ENCODE measurements at places on chromosomes 7 and 10.

- no peak for DNase-seq
Measured at GRCh38 chr7:99121496-99122021, 22.3 kb downstream of the SMURF1 start.

DNA sequence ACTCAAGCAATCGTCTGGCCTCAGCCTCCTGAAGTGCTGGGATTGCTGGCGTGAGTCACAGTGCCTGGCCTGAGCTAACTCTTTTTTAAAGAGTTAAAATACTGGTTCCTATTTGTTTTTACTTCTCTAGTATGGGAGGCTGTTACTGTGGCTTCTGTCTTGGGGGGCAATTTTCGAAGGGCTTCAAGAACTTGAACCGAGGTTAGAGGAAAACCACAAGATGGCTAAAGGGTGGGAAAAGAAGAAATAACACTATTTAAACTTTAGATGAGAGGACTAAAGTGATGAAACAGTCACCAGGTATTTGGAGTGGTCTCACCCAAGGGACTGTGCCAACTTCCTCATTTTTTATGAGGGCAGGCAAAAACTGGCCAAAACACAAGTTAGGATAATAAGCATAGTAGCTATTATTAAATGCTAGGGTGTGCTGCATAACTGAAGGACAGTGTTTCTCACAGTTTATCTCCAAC lies 17.8 kb downstream of the MET start:
- DNase-seq, result no peak

DNA sequence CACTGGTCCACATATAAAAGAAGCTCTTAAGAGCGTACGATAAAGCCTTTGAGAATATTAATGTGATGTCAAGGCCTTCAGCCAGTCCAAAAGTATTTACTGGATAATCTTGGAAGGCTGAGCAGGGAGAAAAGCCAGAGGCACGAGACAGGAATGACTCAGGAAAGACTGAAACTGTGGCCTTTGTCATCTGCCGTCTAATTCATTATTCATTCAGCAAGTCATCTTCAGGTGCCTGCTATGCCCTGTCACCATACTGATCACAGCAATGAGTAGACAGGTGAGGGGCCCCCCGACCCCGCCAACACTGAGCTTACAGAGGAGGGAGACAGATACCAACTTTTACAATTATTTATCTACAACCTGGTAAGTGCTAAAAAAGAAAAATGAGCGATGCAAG lies 78.9 kb downstream of the VOPP1 start:
- DNase-seq, result no peak

- DNase-seq, result no peak
Measured at GRCh38 chr7:32023376-32023775, 46.8 kb downstream of the PDE1C start.

DNA sequence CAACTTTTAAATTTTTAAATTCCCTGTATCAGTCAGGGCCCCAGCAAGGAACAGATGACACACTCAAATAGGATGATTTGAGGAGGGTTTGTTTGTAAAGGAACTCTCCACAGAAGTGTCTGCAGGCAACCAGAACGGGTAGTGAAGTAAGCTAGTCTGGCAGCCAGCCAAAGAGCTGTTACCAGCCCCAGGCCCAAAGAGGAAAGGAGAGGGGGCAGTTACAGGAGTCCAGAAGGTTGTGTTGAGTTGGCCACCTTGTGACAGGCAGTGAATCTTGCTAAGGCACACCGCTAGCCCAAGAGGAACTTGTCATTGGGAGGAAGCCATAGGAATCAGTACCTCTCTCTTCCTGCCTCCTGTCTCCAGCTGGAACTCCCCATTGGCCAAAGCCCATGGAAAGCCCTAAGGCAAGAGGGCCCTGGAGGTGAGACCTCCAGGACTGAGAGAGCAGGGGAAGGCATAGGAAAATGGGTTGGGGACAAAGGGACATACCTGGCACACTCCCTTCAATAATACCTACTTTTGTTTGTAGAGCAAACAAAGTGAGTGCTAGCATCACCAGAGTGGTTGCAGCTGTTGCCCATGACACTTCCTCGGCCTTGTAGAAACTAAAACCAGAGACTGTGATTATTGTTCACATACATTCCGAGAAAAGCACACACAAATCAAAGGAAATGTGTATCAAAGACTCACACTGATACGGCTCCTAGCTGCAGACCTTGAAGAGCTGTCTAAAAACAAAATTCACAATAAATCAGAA lies 25.4 kb upstream of the GATAD1 start:
- no peak for DNase-seq

GRCh38 chr10:7306147-7306546 lies 104.7 kb downstream of the SFMBT2 start:
- DNase-seq, result no peak

DNA sequence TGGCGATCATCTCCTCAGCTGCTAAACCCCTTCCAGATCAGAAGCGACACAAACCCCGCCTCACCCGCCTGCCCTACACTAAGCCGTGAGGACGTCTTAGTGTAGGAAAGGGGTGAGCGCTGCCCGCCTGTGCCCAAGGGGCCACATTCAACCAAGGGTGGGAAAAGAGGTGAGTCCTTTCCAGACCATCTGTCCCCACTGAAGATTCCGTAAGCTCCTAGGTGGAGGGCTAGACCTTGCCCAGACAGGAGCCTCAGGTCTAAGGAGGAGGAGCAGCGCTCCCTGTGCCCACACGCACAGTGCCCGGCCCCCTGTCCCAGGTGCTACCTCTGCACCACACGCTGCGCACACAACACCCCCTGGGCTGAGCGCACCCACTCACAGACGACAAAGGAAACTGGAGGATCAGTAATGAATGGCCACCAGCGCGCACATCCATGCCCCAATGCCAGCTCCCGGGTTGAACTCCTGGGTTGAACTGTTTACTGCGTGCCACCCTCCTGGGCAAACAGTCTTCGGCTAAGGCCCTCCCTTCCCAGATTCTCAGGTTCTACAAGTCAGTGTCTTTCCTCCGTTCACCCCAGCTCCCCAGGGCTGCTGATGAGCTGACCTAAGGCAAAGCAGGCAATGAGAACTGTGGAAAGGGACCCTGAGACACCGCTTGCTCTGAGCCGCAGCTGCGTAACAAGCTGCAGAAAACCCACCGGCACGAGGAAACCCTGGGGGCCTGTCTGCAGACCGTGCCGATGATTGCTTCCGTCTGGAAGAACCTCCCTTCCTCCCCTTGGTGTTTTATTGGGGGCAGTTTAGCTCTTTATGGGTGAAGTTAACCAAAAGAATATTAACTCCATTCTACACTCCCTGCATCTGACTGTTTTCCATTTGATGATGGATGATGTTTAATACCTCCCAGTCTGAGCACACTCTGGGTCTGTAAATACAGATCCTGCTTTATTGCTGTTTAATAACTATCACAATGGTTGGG lies 185.9 kb downstream of the MAD1L1 start:
- no peak for DNase-seq

DNA sequence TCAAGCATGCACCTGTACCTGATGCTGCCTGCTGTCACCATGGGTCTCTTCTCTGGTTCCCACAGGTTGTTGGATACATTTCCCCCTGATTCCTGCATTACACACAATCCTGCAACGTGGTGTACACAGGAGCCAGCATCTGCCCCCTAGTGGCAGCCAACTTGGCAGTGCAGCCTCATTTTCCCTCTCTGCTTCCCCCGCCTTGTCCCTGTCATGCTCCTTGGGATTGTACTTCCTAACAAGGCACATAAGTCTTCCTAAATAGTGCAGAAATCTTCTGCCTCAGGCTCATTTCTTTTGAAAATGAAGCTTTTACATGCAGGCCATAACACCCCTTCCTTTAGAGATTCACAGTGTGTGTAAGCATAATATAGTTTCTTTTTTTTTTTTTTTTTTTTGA lies 387.5 kb downstream of the CCSER2 start:
- DNase-seq, result no peak

DNA sequence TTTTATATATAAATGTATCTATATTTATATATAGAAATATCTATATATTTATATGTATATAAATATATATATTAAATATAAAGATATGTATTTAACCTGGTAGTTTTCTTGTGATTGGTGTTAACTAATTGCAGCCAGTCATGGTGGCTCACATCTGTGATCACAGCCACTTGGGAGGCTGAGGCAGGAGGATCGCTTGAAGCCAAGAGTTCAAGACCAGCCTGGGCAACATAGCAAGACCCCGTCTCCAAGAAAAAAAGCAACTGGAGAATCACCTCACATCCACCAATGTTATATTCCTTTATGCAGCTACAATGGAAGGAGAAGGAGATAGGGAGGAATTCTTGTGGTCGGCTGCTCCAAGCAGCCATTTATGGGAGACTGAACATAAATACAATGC lies 224.9 kb downstream of the BAMBI start:
- DNase-seq, result no peak

DNA sequence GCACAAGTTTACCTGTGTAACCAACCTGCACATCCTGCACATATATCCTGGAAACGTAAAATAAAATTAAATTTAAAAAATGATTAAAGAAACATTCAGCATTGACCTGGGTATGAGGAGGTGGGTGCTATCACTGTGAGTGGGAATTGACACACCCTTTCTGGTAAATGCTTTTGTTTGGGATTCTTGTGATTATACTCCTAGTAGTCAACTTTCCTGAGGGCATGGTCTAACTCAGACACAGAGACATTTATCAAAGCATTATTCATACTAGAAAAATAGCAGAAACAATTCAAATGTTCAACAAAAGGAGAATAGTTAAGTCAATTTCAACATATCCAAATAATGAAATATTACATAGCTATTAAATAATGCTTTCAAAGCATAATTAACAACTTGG lies 44.2 kb downstream of the CNNM2 start:
- no peak for DNase-seq

- DNase-seq, result no peak
Measured at GRCh38 chr7:144548556-144548955, 145.1 kb upstream of the NOBOX start.

GRCh38 chr7:143314127-143314526 lies 1.8 kb upstream of the CLCN1 start:
- no peak for DNase-seq

- no peak for DNase-seq
Measured at GRCh38 chr10:86346799-86347665, 19.6 kb downstream of the GRID1 start.

GRCh38 chr10:98235846-98236245 lies 32.1 kb downstream of the LOXL4 start:
- no peak for DNase-seq

DNA sequence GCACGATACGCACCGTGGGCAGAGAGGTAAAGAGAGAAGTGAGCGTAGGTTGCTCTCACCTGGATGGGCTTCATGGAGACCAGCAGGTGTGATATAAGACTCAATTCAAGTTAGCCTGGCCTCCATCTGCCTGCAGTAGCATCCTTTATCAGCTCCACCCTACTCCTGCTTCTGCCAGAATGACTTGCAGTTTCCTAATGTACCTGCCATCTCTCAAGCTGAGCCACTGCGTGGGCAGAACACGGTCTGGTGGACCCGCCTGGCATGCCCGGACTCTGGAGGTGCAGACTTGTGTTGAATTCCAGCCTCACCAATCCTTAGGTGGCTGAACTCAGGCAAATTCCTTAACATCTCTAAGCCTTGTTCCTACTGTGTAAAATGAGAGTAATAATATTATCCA lies 64.3 kb downstream of the STEAP1B start:
- no peak for DNase-seq

GRCh38 chr10:109902992-109903947 lies 20.0 kb downstream of the XPNPEP1 start:
- DNase-seq, result peak; percentile 56

DNA sequence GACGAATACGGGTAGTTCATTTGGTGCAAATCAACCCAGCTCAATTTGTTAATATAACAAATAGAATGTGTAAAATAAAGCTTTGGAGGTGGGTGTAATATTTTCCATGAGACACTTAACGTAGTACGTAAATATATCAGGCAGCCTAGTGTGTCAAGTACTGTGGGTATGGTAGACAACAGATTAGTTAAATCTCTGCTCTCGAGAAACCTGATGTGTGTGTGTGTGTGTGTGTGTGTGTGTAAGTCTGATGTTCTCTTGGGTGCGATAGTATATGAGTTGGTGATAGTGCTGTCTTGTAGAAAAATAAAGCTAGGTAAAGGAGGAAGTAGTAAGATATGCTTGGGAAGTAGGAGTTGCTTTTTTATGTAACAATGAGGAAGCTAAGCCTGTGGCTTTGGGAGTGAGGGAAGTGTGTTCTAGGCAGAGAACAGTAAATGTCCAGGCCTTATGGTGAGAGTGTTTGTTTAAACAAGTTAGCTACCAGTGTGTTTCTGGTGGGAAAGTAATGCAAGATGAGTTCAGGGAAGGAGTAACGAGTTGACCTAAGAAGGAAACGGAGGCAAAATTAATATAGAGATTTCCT lies 26.1 kb downstream of the WAC start:
- DNase-seq, result no peak

GRCh38 chr10:57921140-57921539 lies 346.6 kb downstream of the IPMK start:
- no peak for DNase-seq

GRCh38 chr7:37439653-37440026 lies 9.0 kb downstream of the ELMO1 start:
- DNase-seq, result no peak

- no peak for DNase-seq
Measured at GRCh38 chr7:137036768-137037167, 168.3 kb downstream of the CHRM2 start.

DNA sequence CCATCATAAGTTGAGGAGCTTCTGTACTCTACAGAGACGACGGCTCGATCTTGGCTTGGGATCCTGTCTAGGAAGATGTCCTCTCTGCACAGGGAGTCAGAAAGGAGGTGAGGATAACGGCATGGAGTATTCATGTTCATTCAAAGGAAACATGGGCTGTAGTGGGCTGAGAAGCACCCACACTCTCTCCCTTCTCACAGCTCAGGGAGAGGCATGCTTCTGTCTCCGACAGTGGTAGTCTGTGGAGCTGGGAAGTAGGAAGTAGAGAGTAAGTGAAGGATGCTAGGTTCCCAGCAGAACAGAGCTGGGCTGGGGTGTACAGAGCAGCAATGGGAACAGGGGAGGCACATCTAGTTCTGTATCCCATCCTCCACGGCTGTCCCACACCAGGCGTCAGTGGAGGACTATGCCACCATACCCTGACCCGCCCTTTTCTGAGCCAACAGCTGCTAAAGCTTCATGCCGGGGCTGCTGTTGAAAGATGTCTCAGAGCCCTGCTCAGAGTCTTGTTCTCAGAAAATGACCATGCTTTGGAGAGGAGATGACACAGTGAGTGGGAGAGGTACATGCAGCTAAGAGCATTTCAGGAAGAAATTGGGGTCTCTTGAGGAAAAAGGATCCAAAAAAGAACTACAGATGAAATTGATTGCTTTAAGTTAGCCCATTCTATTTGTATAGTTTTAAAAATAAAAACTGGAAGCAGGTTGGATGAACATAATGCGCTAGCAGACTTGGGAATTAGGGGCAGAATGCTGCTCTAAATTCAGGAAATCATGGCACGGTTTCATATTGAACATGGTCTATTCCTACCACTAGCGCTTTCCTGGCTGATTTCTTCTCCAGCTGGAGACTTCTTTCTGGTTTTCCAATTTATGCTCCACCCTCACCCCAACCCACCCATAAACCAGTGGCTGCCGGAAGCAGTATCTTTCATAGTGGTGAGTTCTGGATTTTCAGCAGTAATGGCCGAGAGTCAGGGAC lies 138.6 kb downstream of the CHN2 start:
- no peak for DNase-seq

- DNase-seq, result no peak
Measured at GRCh38 chr10:61931620-61932332, 30.3 kb downstream of the ARID5B start.
